Activated CD8-positive, alpha-beta memory T cell treated with anti-CD3 and anti-CD28 coated beads for 1 hour (primary cell): ENCODE measurements at places on chromosomes 7 and 10.

- no peak for DNase-seq
These were observed 4.3 kb downstream of the OR2A2 start for GRCh38 chr7:144113651-144114050.

DNA sequence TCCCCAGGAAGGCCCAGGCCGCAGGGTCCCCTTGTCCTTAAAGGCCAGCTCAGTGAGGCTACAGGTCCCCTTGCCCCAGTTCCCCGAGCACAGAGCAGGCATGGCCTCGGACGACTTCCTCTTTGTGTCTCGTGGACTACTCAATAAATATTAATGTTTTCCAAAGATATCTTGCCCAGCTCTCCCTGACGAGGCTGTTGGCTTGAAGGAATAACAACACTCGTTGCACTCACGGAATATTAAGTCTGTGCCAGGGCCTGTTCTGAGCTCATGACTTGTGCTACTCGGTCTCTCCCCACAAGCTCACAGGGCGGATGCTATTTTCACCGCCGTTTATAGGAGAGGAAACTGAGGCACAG, 68.2 kb downstream of the CUX1 start:
- no peak for DNase-seq

DNA sequence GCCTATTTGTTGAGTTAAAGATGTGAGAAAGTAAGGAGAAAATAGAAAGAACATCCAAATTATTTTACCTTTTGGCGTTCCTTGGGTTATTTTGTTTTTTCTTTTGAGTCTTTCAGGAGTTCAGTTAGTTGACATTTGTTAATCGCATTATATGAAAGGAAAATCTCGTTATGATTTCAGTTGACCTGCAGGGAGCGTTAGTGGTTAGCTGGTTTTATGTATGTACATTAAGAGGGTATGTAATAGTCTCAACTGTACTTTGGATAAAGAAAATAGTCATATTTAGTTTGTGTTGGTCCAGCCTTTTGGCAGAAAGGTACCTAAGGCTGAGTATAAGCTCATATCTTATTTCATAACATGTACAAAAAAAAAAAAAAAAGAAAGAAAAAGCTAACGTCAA, 4.0 kb downstream of the BMPER start:
- DNase-seq: no peak

GRCh38 chr7:154509192-154509591, 457.0 kb downstream of the DPP6 start:
- no peak for DNase-seq

- DNase-seq: no peak
These were observed 4.7 kb downstream of the CYP3A7 start for GRCh38 chr7:99730238-99730810.

- no peak for DNase-seq
These were observed 7.1 kb upstream of the EMX2 start for GRCh38 chr10:117535298-117536071.

DNA sequence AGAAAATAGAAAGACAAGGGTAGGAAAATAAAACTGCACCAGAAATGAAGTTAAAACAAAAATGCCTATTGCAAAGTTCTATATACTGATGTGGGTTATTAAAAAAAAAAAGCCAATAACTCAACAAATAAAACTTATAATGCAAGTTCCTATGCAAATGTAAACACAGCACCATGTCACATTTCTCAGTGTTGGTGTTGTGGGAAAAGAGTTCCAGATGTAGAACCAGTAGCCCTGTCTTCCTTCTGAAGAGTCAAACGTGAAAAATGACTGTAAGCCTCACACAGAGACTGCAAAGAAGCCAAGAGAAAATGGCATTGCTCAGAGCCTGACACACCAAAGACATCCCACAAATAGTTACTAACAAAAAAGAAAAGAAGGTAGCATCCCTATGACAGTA, 10.1 kb downstream of the PON2 start:
- no peak for DNase-seq

DNA sequence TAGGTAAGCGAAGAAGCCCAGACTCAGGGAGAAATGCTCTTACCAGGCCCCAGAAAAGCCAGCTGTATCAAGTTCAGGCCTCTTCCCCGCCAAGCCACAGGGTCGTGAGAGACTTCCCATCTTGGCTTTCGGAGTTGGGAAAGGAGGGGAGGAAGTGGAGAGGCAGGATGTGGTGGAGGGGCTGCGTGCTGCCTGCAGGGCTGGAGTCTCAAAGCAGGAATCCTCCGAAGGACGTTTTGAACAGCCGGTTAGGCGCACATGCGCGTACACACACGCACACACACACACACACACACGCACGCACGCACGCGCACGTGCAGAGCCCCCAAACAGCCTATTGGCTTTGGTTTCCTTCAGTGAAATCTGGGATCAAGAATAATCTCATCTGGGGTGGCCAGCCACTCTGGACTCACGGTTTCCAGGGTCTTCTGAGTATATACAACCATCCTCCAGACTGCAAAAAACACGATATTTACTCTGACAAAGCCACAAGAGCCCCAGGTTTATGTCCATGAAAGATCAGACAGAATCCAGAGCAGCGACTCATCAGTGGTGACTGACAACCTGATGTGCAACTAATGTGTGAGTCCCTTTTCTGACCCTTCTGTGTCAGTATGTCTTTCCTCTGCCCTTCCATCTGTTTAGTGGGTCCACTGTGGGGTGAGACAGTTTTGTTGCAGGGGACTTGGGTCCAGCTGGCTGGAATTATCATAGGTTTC, 115.0 kb upstream of the ZNF438 start:
- no peak for DNase-seq

DNA sequence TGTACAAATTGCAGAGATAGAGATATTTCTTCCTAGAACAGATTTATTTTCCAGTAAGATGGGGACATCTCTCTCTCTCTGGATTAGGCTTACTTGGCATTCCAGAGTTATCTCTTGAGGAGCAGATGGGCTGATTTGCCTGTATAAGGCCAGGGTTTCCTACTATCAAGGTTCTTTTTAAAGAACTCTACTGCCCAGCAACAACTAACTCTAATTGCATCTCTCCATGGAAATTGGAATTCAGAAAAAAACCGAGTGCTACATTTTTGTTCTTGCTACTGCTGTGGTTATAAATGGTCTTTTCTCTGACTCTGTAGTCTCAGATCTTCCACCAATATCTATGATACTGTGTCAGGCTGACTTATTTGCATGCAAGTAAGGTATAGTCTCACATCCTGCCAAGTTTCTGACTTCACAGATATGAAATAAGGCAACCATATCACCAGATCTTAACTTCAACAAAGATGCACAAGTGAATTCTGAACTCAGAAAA, 161.1 kb downstream of the CRPPA start:
- no peak for DNase-seq

DNA sequence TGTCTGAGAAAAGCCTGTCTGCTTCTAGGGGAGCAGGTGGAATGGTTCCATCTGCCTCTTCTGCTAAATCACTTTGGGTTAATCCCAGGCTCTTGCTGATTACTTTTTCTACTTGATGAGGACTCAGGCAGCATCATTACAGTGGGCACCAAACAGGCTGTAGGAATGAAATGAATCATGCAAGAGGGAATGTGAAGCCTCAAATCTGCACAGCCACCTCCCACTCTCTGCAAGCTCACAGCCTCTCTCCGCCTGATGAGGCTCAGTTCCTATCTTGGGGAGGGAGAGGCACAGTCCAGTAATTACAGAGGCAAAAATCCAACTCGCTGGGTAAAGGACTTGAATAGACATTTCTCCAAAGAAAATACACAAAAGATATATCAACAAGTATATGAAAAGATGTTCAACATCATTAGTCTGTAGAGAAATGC, 34.0 kb downstream of the HSPA12A start:
- DNase-seq: no peak
